ENCODE measurements at places on chromosomes 12 and 14.

GRCh38 chr14:33657476-33657875 lies 293.4 kb downstream of the EGLN3 start:
- DNase-seq: no peak

DNA sequence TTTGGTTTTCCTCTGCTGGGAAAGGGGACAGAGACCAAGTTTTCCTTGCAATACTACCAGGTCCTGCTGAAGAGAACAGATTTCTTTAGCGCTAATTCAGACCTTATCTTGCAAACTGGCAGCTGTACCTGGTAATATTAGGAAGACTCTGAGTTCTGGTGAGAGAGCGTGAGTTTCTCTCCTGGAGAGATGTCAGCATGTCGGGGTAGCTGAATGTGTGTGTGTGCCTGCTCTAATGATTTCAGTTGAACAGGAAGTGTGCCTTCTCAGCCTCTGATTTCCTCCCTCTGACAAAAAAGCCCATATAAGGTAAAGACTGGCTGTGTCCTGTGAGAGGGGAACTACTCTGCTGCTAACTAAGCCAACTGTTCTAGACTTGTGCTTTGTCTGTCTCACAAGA lies 10.3 kb upstream of the ERP27 start:
- no peak for DNase-seq

- no peak for DNase-seq
Observed at GRCh38 chr14:23047034-23047634, 5.1 kb downstream of the PSMB11 start.

- no peak for DNase-seq
Observed at GRCh38 chr12:131038961-131039950, 85.5 kb downstream of the ADGRD1 start.

GRCh38 chr14:91870001-91870400 lies 2.7 kb upstream of the TC2N start:
- no peak for DNase-seq

DNA sequence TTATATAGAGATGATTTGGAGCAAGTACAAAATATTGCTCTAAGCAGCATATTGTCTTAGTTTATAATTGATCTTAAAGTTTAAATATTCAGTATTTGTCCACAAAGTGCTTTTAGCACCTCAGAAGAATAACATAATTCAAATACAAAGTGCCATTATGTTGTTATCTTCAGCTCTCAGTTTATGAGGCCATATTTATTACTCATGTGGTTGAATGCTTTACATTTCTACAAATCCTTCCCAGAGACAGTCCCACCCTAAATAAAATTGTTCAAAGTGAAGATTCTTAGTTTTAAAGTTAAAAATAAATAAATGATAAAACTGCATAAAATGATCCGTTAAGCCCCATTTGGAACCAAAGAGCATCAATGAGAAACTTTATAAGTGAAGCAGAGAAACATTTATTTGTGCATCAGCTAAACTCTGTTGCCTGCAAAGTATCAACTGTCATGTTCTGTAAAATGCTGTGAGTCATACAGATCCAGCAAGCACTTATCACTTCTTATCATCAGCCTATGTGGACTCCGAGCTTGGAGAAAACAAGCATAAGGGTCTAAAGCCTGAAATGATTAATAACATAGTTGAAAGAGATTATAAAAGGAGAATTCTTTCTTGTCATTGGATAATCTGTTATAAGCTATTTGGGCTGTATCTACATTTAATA lies 218.9 kb downstream of the ADAMTS20 start:
- DNase-seq: no peak

- no peak for DNase-seq
Observed at GRCh38 chr12:47808050-47808449, 11.7 kb downstream of the HDAC7 start.

- DNase-seq: no peak
Observed at GRCh38 chr14:22526744-22527143, 62.3 kb downstream of the DAD1 start.

DNA sequence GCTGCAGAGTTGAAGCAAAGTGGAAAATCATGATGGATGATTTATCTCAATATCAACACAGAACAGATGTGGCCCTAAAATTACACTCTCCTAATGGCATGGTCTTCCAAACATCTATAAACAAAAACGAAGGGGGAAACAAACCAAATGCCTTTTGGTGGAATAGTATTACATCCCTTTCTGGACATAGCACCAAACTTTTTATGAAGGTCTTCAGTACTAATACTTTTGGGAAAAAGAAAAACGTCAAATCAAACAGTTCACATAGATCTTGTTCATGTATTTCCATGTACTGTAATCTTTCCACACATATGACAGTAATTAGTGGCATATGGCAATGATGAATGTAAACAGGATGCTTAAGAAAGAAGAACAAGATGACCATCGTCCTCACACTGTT lies 22.9 kb upstream of the ANAPC7 start:
- DNase-seq: no peak

DNA sequence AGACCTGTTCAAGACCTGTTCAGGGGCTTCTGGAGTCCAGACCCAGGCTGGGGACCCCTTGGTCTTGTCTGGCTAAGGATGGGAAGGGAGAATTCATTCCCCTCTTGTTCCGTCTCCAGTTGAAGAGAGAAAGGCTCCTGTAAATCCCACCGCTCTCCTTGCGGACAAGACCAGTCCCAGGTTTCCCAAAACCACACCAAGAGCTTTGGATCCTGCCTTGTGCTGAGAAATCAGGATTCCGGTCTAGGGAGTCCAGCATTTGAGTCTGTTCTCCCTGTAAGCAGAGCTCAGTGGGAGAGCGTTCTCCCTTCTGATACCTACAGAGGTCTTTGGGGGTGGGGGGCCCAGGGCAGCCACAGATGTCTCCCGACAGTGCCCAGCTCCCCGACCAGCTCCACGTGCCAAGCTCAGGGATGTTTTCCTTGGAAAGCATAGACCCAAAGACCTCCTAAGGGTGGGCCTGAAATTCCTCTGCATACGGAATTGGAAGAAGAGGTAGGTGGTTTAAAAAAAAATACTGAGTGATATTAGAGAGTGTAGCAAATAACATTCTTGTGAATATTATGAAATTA lies 1.9 kb downstream of the HOXC13 start:
- DNase-seq: no peak

DNA sequence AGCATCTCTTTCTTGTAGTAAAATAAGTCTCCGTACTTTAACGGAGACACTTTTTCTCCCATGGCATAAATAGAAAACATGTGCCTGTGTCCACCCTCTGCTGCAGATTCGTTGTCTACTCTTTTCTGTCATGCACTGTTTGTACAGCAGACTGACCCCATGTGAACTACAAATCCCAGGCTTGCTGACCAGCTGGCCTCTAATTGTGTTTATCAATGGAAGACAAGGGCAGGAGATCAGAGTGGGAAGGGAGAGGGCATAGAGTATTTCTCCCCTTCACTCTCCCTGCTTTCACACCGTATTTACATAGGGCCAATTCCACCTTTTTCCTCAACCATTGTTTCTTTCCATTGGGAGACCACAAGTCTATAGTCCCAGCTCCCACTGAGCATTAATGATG lies 31.0 kb upstream of the TMTC2 start:
- DNase-seq: peak; percentile 4

DNA sequence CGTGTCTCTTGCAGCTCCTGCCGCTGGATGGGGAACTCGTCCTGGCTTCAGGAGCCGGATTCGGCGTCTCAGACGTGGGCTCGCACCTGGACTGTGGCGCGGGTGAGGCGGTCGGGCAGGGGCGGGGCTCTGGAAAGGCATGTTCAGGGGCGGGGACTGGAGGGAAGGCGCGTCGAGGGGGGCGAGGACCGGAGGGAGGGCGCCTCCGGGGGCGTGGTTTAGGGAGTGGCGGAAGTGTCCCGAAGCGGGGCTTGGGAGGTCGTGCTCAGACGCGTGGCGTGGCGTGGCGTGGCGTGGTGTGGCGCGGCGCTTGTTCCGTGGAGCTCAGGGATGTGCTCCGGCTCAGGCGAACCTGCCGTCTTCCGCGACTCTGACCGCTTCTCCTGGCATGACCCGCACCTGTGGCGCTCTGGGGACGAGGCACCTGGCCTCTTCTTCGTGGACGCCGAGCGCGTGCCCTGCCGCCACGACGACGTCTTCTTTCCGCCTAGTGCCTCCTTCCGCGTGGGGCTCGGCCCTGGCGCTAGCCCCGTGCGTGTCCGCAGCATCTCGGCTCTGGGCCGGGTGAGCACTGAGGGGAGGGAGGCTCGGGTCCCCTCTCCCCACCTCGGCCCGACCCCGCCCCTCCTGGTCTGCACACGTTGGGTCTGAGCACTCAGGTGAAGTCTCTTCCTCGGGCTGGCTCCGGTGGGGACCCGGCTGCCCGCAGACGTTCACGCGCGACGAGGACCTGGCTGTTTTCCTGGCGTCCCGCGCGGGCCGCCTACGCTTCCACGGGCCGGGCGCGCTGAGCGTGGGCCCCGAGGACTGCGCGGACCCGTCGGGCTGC lies 6.2 kb downstream of the AMN start:
- DNase-seq: no peak

DNA sequence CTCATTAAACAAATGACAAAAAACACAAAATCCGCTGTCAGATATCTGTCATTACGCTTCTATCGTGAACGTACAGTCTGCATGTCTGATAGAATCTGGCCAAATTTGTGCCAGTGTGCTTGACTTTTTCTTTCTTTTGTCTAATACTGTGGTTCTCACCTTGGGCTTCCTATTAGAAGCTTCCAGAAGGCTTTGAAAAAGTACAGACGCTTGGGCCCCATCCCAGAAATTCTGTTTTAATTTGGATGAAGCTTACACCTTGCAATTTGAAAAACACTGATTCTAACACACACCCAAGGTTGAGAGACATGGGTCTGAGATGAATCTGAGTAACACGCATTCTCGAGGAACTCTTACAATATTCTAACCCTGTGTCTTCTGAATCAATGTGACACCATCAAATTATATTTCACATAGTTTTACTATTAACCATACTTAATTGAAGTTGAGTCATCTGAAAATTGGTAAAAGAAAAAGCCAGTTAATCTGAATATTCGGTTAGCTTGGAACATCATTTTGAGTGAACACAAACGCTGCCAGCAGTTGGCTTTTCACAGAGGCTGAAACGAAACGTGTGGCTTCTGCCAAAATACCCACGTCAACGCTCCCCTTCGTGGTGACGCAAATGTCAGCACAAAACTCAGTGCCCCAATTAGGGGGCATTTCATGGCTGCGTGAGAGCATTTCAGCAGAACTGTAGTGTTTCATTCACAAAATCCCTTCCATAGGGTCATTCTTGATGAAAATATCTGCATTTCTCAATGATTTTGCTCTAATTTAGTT lies 420.5 kb downstream of the TMEM132D start:
- no peak for DNase-seq

DNA sequence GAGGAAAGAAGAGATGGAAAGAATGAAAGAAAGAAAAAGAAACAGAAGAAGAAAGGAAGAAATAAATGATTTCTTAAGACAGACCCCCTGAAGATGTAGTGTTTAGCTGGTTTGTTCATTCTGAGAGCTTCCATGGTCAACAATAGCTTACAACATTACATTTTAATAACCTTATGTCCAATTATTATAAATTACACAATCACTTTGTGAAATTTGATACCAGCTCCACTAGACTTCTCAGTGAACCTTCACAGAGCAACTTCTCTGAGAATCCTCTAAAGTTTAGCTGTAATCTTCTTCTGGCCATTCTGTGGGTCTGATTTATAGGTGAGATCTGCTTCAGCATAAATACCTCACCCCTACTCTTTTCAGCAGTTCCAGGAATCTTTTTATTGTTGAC lies 27.9 kb downstream of the SIX1 start:
- no peak for DNase-seq

- peak; percentile 61 for DNase-seq
Observed at GRCh38 chr14:20632831-20633691, 8.4 kb downstream of the OR6S1 start.

DNA sequence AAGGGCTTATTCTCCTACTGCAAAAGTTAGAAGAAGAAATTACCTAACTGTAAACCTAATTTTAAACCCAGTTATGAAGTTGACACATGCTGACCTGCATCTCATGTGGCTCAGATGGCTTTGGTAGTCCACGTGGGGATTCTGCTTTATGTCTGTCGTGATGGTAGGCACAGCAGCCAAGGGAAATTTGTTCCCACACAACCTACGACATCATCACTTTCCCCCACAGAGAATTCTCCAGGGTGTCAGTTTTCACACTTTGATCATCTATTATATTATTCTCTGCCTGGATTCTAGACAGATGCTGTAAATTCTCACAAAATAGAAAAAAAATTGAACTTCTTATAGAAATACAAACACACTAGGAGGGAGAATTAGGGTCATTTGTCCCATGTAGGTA lies 70.6 kb downstream of the PTHLH start:
- no peak for DNase-seq
